ENCODE measurements at places on chromosomes 7 and 10. TPM values are rescaled to one million over a fixed set of nuclear protein-coding genes. Genes with fewer than 3 reads are reported as not detected.

DNA sequence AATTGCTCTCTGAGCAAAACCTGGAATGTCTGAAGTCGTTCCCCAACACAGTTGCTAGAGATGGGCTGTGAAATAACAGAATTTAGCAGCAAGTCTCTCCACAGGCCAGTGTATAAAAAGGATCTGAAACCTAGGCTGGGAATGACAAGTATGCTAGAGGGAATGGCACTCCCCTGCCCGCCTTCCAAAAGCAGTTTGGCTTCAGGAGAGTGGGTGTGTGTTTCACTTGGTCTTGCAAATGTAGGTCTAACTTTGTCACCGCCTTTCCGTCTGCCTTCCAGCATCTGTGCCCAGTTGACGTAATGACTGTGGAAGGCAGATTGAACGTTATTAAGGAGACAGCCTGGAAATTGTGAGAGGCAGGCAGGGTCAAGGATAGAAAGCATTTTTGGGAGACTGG lies 18.0 kb upstream of the MTURN start:
- no peak for DNase-seq

Gene SYT15
- 1.2 TPM for total RNA-seq

GRCh38 chr7:15828881-15829280 lies 142.4 kb upstream of the MEOX2 start:
- no peak for DNase-seq

DNA sequence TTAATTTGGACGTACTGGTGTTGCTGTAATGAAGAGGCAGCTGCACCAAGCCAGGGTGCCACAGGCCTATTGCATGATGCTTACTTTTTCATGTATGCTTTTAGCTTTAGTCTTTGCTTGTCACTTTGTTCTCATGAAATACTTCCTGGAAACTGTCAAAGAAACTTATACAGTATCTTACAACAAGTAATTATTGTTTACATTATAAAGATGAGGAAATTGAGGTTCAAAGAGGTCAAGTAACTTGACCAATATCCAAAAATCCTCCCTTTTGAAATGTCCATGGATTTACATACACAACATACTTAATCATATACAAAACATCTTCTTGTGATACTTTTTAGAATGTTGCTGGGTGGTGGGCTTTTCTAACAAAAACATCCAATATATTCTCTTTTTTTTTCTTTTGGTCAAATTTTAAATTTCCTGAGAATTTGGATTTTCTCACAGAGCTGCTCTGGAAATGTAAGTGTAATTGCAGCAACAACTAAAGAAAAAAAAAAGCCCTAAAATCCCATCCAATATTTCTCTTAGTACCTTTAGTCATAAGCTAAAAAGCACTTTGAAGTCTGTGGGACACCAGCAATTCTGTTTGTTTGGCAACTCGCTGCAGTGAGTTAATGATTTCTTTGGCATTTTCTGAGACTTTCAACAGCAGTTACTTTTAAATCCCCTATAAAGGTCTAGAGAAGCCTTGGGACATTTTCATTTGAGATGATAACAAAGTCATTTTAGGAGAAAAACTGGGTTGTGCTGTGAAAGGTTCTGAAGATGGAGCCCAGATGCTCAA lies 500.6 kb upstream of the IGFBP3 start:
- DNase-seq, result no peak

Gene PANK1
- 32.5 TPM for total RNA-seq

Data from type B pancreatic cell (in vitro differentiated cells).